ENCODE measurements at places on chromosomes 4 and X. TPM values are rescaled to one million over a fixed set of nuclear protein-coding genes. Genes with fewer than 3 reads are reported as not detected.

Gene CT45A5
- polyA plus RNA-seq: not detected

Gene TRAM1L1
- 1.6 TPM for polyA plus RNA-seq

Gene TASL
- not detected for polyA plus RNA-seq

Gene MXRA5
- polyA plus RNA-seq: 1.5 TPM

Gene KLF8
- 0.27 TPM for polyA plus RNA-seq

Gene ATOH1
- not detected for polyA plus RNA-seq

Gene HPSE
- polyA plus RNA-seq: 4.3 TPM

Gene BCAP31
- polyA plus RNA-seq: 284 TPM

Gene IQCM
- not detected for polyA plus RNA-seq

Gene IBSP
- not detected for polyA plus RNA-seq

Gene KCNE5
- polyA plus RNA-seq: 1.3 TPM

Gene PDCL2
- not detected for polyA plus RNA-seq

Gene USP53
- polyA plus RNA-seq: 0.58 TPM

Gene RAB39B
- 10.9 TPM for polyA plus RNA-seq

Gene S100P
- 0.85 TPM for polyA plus RNA-seq

Gene CT83
- polyA plus RNA-seq: not detected

Gene HDAC8
- 19.3 TPM for polyA plus RNA-seq

Gene PPP4R3C
- polyA plus RNA-seq: not detected

Gene TGIF2LX
- not detected for polyA plus RNA-seq

Gene DTHD1
- polyA plus RNA-seq: 0.12 TPM

Gene UVSSA
- polyA plus RNA-seq: 2.7 TPM

Gene FMR1NB
- polyA plus RNA-seq: not detected

Gene POU4F2
- polyA plus RNA-seq: not detected

Gene APELA
- polyA plus RNA-seq: not detected

Gene PDGFRA
- 4.7 TPM for polyA plus RNA-seq

Gene GPRASP3
- polyA plus RNA-seq: 5.3 TPM

Gene PPBP
- polyA plus RNA-seq: 0.54 TPM

Gene OTC
- not detected for polyA plus RNA-seq

Gene CXCL11
- polyA plus RNA-seq: not detected

Gene PPP1R2C
- polyA plus RNA-seq: not detected

Gene TMEM33
- polyA plus RNA-seq: 22.5 TPM

Gene DIPK2B
- 8.6 TPM for polyA plus RNA-seq

Gene SMPX
- polyA plus RNA-seq: 0.41 TPM

Gene SHROOM3
- polyA plus RNA-seq: 30.9 TPM

Gene FRMD7
- polyA plus RNA-seq: not detected

Gene AKAP14
- not detected for polyA plus RNA-seq

Gene DSPP
- polyA plus RNA-seq: not detected

Gene SLC10A4
- polyA plus RNA-seq: 14.5 TPM

Gene FATE1
- polyA plus RNA-seq: 0.75 TPM

Gene GNL3L
- 10.2 TPM for polyA plus RNA-seq

Gene AFF2
- 0.42 TPM for polyA plus RNA-seq

Gene ZDHHC15
- polyA plus RNA-seq: 3.3 TPM

Gene TCEAL5
- polyA plus RNA-seq: 38.4 TPM

All from brain (organoid and tissue), 16 donors.